ENCODE measurements at places on chromosomes 16 and 17. TPM values are rescaled to one million over a fixed set of nuclear protein-coding genes. Genes with fewer than 3 reads are reported as not detected.
A peak's percentile ranks its signal among the peaks of the same experiment; 100 is the strongest.

DNA sequence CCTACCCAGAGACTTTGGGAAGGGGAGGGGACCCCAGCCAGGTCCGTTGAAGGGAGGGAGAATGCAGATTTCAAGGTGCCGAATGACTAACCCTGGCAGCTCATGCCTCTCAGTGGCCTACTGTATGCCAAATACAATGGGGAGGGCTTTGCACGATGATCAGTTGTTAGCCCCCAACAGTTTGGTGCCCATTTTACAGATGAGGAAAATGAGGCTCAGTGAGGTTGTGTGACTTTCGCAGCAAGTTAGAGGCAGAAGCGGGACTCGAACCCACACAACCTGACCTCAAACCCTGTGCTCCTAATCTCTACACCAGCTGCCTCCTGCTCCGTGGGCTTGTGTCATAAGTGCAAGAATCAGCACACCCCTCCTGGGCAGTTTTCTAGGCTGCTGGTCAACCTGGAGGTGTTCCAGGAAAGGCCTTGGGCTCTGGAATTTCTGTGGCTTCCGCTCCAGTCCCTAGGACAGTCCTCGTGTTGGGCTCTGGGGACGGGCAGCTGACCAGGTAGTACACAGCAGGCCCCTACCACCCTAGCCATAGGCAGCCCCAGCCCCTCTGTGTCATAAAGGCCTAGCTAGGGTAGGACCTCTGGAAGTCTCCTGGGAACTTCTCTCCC lies 11.9 kb upstream of the NAGPA start:
- DNase-seq = no peak

DNA sequence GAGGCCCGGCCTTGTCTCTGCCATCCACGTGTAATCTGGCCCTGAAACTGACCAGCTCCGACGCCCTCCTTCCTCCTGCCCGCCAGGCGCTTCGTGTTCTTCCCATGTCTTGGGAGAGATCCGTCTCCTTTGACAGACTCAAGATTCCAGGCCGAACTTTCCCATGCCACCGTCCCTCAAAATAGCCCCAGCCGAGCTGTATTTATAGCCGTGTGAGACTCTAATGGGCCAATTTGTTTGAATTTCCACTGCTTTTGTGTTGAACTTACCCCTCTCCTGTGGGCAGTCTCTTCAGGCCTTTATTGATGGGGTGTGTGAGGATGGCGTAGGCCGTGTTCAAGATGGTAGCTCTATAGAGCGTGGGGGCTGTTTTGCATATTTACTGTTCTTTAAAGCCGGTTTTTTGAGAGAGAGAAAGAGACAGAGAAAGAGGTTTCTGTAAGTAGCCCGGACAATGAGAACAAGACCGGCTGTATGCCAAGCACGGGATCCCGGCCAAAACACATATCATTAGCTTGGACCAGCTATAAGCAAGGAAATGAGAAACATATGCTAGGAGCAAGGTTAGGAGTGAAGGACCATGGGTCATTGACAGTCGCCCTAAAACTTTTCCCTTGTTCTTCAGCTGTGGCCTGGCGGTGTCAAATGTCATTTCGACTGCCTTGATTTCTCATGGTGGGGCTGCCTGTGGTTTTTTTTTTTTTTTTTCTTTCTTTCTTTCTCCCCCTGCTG lies 124.5 kb upstream of the ZFHX3 start:
- no peak for DNase-seq

Gene MYH1
- not detected for total RNA-seq

- DNase-seq = peak; percentile 61
These were observed 2.4 kb upstream of the ENPP7 start for GRCh38 chr17:79728169-79728907.

DNA sequence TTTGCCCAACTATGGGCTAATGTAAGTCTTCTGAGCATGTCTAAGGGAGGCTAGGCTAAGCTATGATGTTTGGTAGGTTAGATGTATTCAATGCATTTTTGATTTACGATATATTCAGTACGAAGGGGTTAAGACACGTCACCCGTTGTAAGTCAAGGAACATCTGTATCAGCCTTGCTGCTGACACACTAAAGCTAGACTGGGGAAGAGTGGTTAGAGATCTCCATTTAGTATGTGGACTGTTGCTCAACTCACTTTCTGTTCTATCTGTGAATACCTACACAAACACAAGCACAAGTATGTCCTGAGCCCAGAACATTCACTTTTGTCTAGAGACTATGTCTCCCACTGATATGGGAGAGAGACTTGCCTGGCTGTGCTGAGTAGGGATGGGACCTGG lies 71.5 kb downstream of the VMP1 start:
- DNase-seq = no peak

DNA sequence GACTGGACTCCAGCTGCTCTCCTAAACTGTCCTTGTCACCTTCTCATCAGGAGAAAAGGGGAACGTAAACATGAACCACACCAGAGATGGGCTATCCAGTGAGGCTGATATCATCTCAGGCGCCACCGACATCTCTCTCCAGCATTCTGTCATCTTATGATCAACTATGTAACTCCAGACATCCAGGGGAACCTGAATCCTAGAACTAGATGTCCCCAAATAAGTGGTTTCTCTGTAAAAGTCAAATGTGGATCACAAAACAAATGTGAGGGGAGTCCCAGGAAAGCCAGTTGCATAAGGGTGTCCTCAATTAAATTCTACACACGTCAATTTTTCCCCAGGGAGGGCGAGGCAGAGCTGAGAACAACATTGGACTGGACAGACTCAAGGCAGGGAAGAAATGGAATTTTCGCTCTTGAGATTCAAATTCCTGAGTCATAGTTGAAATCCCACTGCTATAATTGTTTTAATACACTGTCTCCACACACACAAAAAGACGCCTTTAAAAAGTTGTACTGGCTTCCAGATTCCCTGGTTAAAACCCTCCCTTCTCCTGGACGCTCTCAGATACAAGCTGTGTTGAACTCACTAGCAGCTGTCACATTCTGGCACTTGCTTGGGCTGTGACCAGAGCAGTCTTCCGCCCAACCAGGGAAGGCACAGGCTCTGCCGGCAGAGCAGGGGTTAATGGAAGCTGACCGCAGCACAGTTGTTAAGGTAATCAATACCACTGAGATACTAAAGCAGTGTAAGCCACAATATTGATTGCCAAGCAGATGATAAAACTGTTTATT lies 62.6 kb downstream of the ZFHX3 start:
- no peak for DNase-seq

- DNase-seq = no peak
These were observed 146.5 kb upstream of the PLCG2 start for GRCh38 chr16:81632392-81633146.

- no peak for DNase-seq
These were observed 116.0 kb downstream of the SOCS1 start for GRCh38 chr16:11140098-11140375.

GRCh38 chr16:30094541-30095165 lies 1.4 kb downstream of the YPEL3 start:
- no peak for DNase-seq

GRCh38 chr17:50469208-50469605 lies 527 bp upstream of the CHAD start:
- no peak for DNase-seq

DNA sequence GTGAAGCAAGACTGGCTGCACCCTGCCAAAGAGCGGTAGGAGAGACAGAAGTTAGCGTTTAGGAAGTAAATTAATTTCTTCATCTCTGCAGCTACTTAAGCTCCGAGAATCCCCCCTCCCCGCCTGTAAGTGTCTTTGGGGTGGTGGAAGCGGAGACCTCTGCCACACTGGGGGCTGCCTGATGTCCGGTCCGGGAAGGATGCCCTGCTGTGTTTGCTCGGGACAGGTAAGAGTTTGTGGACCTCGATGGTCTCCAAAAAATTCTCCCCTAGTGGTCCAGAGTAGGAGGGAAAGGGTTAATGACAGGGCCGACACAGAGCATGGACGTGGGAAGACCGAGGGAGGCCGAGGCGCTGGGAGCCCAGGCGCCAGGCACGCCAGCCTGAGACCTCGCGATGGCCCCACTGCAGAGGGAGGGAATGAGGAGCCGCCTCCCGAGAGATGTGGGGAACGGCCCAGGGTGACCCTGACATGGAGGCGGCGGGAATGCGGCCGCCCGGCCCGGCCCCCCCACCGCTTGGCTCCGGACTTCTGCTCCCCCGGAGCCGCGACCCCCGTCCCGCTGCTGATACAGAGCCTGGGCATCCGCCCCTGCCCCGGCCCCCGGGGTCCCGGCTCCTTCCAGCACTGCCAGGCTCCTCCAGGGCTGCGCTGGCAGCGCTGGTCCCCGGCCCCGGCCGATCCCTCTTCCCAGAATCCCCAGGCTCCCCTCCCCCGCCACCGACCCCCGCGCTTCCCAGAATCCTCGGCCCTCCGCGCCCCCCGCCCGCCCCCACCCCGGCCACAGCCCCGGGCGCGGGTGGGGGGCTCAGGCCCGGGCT lies 680 bp downstream of the ZNF629 start:
- DNase-seq = no peak
